ENCODE measurements at places on chromosomes 12 and 14.
A peak's percentile ranks its signal among the peaks of the same experiment; 100 is the strongest.

GRCh38 chr12:3284405-3284804 lies 206.6 kb upstream of the PRMT8 start:
- DNase-seq, result no peak

DNA sequence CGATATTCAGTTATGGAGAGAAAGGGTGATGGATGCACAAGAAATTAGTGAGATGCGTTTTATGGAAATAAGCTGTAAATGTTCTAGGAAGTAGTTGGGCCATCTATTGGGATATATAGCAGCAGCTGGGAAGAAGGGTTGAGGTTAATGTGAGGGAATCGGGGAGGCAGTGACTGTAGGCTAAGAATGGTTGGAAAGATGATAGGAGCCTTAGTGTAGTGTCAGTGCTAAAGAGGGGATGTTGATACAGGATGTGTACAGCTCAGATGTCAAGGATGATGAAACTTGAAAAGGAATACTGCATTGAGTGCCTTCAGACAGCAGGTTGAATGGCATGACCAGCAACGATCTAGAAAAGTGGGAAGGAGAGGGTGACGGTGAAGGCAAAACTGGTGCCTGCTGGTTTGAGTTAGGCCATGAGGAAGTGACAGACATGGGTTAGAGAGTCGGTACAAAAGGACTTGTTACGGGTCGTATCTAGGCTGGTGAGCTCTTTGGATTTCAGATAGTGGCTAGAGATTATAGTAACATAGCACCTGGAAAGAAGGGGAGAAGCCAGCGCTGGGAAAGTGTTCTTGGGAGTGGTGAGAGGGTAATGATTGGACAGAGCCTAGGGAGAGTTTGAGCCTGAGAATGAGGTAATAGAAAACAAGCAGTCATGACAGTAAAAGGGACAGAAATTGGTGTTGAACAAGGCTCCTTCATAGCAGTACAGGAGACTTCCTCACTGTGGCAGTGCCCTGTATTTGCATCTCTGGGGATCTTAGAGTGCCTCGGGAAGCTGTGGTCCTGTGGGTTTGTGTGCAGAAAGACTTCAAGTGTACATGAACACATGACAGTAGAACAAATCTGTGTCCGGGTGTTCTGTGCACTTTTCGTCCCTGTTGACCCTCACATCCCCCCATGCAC lies 9.6 kb downstream of the MARS1 start:
- DNase-seq, result no peak

DNA sequence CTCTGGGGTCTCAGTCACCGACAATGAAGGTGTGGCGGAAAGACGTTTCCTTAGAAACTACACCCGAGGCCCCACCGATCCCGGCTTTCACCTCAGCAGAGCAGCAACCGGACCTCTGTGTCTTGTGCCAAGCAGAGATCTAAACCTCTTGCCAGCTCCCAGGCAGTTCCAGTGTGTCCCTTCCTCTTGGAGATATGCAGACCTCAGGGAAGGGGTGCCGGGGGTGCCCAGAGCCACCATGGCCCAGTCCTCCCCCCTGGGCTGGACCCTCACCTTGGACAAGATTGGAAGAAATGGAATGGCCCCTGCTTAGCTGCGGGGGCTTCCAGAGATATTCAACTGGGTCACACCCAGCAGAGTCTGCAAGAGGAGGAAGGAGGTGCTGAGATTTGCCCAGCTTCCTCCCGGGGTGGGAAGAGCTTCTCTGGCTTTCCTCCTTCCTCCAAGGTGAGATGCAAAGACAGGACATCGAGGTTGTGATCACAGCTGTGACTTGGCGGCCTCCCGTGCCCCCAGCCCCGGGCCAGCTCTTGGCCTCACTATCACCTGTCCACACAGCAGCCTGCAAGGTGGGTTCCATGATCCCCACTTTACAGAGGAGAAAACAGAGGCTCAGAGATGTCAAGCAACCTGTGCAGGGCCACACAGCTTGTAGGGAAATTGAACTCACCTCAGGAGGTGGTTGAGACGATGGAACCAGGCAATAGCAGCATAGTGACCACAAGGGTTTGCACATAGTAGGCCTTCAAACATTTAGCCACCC lies 281.7 kb upstream of the RTL1 start:
- DNase-seq, result no peak

DNA sequence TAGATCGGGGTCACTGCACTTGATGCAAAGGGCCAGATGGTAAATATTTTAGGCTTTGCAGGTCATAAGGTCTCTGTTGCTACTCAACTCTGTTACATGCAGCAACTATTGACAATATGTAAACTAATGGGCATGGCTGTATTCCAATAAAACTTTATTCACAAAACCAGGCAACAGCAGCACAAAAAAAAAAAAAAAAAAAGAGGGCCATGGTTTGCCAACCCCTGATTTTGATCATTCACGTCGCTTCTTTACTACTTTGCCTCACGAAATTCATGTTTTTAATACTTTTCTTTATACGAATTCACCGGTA lies 152.9 kb downstream of the RBM19 start:
- DNase-seq, result no peak

- DNase-seq, result no peak
Observed at GRCh38 chr14:40838601-40839000, 768.1 kb upstream of the LRFN5 start.

GRCh38 chr12:82627799-82628198 lies 58.9 kb upstream of the TMTC2 start:
- DNase-seq, result peak; percentile 40

DNA sequence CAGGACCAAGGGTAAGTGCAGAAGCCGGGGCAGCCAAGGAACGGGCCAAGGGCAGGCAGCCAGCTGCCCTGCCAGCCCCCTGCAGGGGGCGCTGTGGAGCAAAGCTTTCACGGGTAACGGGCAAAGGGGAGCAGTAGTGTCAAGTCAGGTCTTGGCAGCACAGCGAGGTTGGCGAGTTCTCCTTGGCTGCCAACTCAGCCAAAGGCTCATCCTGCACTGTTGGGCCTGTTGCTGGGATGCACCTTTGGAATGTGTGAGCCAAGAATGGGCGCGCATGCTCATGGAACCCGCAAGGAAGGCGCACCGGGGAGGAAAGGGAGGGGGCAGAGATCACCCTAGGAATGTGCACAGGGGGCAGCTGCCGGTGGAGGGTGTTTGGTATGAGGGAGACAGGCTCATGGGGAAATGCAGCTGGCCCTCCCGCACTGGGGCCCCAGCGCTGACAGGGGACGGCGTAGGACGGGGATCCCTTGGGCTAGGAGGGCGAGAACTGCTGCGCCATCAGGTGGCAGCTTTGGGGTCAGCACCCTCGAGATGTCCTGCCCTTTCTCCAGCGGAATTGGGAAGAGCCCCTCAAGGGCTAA lies 138.0 kb downstream of the ASCL4 start:
- DNase-seq, result peak; percentile 11

GRCh38 chr12:66379616-66380015 lies 77.3 kb downstream of the HELB start:
- DNase-seq, result no peak

DNA sequence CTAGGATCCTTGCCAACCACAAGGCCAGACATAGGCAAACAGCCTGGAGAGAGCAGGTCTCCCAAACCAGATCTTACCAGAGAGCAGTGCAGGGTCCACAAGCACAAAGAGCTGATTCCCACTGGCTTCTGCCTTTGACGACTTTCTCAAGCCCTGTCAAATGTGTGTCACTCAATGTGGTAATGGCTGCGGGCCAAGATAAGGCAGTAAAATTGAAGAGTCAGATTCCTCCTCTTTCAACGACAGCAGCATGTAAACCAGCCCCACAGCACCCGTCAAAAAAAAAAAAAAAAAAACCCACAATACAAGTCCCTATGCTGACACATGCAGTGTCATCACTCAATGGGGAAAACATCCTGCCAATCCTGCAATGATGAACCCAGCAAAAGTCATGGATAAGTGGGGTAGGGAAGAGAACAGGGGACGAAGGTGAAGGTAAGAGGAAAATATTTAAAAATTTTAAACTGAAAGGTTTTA lies at the start of gene STON2:
TSS of gene STON2 (minus strand) at position 123 of the 477 bp plus-strand sequence. CDS start 1,942 bp downstream, outside the sequence.
- peak; percentile 98 for DNase-seq

All from LHCN-M2 (cell line).